ENCODE measurements at places on chromosomes 1 and 21. TPM values are rescaled to one million over a fixed set of nuclear protein-coding genes. Genes with fewer than 3 reads are reported as not detected.

The FAM20B gene
- total RNA-seq, result 61.5 TPM

The PTPN7 gene
- total RNA-seq, result not detected

The TRABD2B gene
- 0.59 TPM for total RNA-seq

The SUCO gene
- 29.5 TPM for total RNA-seq

The GREM2 gene
- 14.7 TPM for total RNA-seq
